Stimulated activated CD4-positive, alpha-beta T cell treated with anti-CD3 and anti-CD28 coated beads, Interleukin-1b, Interleukin-23, amount 100 ng/mL, for 1 hour (primary cell): ENCODE measurements at places on chromosomes 11 and 22.

DNA sequence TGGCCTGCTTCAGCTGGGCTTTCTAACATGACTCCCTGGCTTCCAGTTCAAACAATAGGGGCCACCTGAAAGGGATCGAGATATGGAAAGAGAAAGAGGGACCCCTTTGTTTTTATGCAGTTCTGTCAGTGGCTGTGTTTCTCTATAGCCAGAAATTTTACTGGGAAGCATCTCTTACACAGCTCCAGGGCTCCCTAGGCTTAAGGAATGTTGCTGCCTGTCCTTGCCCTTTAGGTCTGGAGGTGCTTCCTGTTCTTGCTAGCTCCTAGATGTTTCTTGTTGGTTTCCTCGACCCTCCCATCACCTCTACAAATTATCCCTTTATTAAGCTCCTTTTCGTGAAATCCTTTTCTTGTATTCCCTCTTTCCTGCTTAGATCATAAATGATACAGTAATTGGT is 21.8 kb upstream of the OR56A1 start:
- no peak for DNase-seq

GRCh38 chr11:109960831-109961230 is 132.4 kb upstream of the ZC3H12C start:
- no peak for DNase-seq

- DNase-seq: no peak
Measured at GRCh38 chr11:298406-299065, 790 bp downstream of the IFITM5 start.

- DNase-seq: no peak
Measured at GRCh38 chr11:11988099-11988651, 20.3 kb downstream of the DKK3 start.

GRCh38 chr11:78798663-78799062 is 224.0 kb upstream of the NARS2 start:
- DNase-seq: no peak

DNA sequence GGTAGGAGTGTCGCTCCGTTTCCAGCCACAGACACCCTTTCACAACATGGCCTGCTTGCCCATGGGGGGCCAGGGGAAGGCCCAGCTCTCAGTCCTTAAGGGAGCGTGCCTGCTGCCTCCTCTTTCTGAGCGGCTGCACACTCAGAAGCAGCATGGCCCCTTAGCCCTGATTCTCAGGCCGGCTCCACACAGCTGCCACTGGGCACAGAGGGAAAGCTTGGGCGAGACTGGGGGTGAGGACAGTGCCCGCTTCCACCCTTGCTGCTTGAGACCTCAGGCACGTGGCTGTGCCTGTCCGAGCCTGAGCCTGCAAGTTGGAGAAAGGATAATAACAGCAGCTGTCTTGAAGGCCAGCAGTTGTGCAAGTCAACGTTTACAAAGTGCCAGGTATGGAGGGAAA is 416.3 kb downstream of the SHANK2 start:
- no peak for DNase-seq

- DNase-seq: no peak
Measured at GRCh38 chr11:14894657-14895598, 2.9 kb upstream of the CYP2R1 start.

DNA sequence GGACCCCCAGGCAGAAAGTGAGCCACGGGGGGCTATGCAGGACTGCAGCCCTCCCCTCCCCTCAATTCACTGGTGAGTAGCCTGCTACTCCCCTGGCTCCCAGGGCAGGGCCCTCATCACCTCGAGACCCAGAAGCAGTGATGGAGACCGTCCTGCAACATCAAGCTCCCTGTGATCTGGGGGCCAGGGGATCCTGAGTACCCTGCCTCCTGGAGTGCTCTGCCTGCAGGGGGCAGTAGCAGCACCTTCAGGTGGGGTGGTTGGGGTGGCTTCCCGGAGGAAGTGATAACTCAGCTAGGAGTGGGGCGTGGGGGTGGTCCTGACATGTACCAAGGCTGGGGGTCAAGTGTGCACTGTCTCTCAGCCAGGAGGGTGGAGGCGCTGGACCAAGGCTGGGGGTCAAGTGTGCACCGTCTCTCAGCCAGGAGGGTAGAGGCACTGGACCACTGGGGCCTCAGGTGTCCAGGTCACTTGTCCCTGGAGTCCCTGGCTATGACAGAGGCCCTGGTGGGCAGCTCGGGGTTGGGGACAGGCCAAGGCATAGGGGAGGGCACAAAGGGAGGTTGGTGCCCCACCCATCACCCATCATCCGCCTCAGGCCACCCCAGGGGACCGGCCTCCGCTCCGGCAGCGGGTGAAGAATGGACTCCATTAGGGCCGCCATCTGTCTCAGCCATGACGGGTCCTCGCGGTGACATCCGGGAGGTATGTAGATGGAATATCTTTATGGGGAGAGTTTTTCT is 9.4 kb downstream of the RTN4R start:
- DNase-seq: no peak

DNA sequence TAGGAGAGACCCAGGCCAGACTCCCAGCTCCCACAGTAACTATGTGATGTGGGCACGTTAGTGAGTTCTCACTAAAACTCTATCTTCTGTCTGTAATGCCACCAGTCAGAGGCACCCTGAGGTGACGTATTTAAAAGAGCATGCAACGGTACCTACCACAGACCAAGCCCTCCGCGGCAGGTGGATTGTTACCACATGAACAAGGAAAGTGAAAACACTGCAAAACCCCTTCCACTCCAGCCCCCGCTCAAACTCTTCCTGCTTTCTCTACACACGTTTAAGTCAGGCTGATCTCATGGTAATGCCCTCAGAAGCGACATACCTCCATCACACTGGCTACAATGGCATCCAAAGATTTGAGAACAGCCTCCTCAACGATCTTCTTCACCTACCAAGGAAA is 36.7 kb downstream of the SERPIND1 start:
- DNase-seq: no peak

- no peak for DNase-seq
Measured at GRCh38 chr11:5289696-5290095, 12.1 kb downstream of the OR51B4 start.

DNA sequence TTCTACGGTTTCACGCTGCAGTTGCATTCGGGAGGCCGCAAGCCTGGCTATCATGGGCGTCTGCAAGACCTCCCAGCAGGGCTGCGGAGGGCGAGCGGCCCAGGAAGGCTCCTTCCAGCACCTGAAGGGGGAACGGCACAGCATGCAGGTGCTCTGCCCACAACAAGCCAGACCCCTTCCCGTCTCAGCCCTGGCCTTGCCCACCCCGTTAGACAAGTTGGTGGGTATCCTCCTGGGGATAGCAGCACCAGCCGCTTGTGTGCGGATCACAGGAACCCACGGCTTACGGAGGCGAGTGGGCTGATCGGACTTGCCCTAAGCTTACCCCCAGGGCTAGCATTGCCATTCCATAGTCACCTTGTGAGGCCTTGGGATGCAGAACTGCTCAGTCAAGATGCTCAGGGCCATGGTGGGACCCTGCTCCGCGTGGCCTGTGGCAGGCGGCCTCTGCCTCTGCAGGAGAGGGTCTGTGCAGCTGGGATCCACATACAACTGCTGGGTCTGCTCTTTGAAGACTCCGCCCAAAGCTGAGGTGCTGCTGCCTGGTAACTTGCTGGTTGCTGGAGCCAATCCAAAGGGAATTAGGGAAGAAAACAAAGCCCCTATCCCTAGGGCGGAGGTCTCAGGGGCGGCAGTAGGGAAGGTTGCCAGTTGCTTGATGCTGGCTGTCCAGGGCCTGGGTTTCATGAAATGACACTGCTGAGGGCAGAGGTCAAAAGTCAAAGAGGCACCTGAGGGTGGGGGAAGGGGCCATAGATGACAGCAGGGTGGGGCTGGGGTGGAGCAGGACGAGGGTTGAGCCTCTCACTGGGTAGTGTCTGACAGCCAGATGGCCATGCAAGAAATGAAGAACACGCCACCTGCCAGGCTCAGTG is 1.4 kb upstream of the OSBPL5 start:
- no peak for DNase-seq

- DNase-seq: no peak
Measured at GRCh38 chr11:2256293-2256913, 14.0 kb downstream of the ASCL2 start.

DNA sequence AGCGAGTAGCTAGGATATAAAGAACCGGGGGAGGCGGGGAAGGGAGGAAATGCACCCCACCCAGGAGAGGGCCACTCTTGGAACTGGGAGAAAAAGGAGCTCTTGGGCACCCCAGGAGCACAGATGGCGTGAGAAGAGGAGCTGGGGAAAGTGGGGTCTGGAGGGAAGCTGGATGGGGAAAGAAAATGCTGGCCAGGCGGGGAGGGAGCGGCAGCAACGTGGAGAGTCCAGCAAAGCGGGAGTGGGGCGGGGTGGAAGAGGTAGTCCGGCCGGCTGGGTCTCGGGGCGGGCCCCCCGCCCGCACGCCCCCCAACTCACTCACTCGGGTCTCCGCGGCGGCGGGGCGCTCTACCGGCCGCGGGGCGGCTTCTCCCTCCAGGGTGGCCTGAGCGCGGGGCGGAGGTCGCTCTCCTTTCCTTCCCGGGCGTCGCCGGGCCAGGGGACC is 522 bp downstream of the TOB2 start:
- no peak for DNase-seq

DNA sequence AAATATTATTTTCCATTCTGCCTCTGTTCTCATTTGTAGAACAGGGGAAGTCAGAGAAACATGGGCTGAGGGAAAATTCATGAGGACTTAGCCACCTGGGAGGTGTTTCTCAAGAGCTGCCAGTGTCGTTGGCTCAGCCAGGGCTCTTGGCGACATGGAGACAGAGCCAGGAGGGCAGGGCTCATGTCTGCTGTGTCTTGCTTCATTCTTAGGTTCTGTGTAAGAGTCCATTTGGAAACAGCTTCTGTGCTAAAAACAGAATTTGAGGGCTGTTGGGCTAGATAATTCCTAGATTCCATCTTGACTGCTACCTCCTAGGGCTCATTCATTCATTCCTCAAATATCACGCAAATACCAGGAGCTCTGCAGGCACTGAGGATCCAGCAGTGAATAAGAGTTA is 15.1 kb upstream of the MRGPRX2 start:
- DNase-seq: no peak

DNA sequence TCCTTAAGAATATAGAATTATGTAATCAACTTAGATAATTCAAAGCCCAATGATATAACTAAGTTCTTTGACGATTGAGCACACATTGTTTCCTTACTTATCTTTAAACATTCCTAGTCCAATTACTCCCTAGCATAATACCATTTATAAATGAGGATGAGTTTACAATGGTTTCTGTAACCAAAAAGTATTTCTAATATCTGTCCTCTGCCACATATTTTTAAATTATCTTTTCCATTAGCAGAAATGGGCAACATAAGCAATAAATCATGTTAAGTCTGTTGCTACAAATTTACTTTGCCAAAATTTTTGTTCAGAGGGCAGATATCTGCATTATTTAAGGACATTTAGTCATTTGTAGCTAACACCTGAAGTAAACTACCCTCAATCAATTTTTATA is 6.7 kb downstream of the CREBZF start:
- DNase-seq: no peak

DNA sequence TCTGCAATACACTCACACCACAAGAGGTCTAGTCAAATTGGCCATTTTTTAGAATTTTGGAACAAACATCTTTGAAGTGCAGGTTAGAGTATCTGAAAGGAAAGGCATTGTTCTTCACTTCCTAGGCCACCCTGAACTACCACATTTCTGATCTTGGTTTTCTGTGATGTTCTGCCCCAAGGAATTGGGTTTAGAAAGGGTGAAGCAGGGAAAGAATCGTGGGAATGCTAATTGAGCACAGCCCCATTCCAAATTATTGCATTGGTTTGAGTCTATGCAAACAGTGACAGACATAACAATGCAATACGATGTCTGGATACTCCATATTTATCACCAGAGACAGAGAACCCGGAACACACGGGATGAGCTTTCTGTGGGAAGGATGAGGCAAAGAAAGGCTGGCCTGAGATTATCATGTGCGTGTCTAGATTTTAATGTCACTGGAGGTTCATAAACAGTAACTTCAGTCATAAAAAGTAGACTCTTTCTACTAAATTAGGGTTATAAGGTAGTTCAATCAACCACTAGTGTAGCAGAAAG is 195.3 kb upstream of the BLID start:
- no peak for DNase-seq

DNA sequence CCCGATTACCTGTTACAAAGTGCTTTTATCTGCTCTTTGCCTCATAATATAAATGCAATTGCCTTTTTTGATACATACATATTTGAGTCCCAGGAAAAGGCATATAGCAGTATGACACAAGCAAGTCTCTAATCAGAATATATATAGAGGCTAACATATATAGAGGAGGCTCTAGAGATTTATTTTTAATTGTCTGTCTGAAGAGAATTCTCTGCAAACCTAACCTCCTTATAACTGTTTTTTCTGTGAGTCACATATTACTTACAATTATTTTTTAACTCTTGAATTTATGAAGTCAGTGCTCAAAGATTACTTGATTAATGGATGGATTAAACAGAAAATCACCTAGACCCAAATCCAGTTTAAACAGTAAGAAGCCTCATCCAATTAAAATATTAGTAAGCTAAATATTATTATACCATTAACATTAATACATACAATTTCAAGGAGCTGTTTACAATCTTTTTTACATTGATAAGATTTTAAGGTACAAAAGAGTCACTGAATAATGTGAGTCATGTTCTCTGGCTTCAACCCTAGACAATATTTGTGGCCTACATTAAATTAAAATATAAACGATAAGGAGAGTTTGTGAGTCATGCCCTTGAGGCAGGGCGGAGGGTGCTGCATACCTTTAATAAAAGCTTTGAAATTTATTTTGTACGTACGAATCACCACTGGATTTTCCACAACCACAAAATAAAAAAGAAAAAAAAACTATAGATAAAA is 19.2 kb upstream of the MMP13 start:
- DNase-seq: no peak

GRCh38 chr11:61121917-61122316 is 19.6 kb downstream of the CD5 start:
- DNase-seq: no peak

- no peak for DNase-seq
Measured at GRCh38 chr11:24598641-24599040, 101.8 kb downstream of the LUZP2 start.

DNA sequence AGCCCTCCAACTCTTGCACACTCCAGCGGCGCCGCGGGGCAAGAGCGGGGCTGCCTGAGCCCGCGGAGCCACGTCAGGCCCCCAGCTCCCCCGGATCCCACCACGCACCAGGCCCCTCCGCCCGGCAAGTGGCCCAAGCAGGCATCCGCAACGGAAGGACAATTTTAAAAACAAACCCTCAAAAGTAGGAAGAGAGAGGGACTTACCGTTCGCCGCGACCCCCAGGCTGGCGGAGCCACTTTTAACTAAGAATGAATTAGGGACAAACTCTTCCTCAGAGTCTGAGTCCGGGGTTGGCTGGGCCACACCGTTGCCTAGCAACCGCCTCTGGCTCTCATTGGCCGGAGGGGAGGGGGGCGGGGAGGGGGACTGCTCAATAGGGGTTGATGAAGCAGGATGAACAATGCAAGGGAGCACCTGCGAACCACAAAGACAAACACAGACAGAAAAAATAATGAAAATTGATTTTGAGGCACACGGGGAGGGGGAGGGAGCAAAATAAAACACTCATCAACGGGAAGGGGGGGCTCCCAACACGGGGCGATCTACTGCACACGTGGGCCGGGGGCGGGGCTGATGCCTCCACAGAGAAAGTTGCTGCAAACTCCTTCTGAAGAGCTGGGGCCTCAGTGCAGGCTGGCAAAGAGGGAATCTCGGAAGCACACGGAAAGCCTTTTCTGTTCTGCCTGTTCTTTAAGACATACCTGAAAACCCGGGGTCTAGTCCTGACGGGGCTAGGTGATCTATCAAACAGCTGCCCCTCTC is 387.5 kb upstream of the NARS2 start:
- no peak for DNase-seq

GRCh38 chr11:420911-421321 is 6.1 kb upstream of the SIGIRR start:
- no peak for DNase-seq
